Activated T-cell treated with anti-CD3 and anti-CD28 coated beads, Interleukin-2, amount 50 U/mL, for 4 hours (primary cell): ENCODE measurements at places on chromosomes 7 and 10. TPM values are rescaled to one million over a fixed set of nuclear protein-coding genes. Genes with fewer than 3 reads are reported as not detected.

- DNase-seq = no peak
Observed at GRCh38 chr7:68816491-68816890, 781.8 kb upstream of the AUTS2 start.

DNA sequence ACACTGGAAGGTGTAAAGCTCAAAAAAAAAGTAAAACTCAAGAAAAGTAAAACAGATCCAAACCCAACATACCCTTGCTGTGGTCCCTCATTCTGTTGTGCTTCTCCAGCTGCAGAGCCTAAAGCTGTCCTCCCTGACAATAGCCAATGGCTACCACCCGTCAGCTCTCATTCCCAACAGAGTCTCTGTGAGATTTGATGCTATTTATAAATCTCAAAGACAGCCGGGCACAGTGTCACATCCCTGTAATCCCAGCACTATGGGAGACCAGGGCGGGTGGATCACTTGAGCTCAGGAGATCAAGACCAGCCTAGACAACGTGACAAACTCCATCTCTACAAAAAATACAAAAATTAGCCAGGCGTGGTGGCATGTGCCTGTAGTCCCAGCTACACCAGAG is 116.0 kb downstream of the KMT2E start:
- DNase-seq = no peak

DNA sequence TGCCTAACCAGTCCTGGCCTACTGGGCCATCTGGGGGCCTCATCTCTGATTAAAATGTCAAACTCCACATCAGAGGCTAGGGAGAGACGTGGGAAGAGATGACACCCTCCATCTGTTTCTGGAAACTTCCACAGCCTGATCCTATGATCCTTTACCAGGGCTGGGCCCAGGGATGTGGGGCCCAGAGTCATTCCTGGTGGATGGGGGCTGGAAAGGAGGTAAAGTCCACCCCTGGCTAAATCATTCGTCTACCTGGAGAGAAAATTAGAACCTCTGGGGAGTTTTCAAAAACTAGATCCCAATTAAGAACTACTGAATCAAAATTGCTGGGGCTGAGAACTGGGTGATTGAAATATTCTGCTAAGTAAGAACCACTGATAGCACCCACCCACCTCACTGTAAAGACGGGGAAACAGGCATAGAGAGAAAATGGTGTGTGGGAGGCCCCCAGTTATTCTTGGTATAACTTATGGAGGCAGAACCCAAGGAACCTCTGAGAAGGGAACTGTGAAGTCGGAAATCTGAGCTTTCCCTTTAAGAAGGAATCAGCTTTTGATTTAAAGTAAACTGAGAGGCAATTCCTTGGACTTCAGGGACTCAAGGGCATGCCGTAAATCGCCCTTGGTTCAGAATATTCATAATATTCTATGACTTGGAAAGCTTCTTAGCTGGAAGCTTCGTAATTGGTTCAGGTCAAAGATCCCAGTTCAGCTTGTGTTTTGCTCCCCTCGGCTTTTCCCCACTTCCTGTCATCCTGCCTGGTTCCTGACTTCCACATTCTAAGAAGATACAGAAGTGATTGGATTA is 53.1 kb downstream of the PRKAG2 start:
- DNase-seq = no peak

The ADGRA1 gene
- total RNA-seq = not detected

The RNF32 gene
- 0.13 TPM for total RNA-seq
